Stimulated activated CD8-positive, alpha-beta memory T cell treated with anti-CD3 and anti-CD28 coated beads, Interleukin-7, amount 100 ng/mL, for 1 hour (primary cell): ENCODE measurements at places on chromosomes 2 and 18.

DNA sequence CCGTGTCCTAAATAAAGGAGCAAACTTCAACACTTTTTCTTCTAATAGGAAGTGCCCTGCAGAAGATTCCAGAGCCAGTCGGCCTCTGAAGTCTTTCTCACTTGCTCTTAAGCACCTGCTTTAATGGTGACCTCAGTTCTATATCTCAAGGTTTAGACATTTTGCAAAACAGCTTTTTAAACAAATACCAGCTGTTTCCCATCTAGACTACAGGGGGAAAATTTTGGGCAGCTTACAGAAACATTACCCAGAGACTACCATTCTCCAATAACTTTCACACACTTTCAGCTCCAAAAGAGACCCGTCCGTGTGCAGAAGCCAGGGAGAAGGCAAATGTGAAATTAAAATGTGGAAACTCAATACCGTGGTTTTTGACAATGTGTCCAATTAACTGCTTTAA, 285.3 kb upstream of the CCDC68 start:
- DNase-seq = no peak

- DNase-seq = no peak
Observed at GRCh38 chr2:39780825-39781600, 2.0 kb upstream of the THUMPD2 start.

GRCh38 chr2:16655905-16656642, 9.6 kb downstream of the CYRIA start:
- DNase-seq = no peak

GRCh38 chr2:172438741-172439508, 11.5 kb downstream of the ITGA6 start:
- no peak for DNase-seq

- no peak for DNase-seq
Observed at GRCh38 chr18:24677011-24677410, 216.6 kb downstream of the HRH4 start.

GRCh38 chr2:180717588-180717987, 262.8 kb upstream of the UBE2E3 start:
- no peak for DNase-seq

DNA sequence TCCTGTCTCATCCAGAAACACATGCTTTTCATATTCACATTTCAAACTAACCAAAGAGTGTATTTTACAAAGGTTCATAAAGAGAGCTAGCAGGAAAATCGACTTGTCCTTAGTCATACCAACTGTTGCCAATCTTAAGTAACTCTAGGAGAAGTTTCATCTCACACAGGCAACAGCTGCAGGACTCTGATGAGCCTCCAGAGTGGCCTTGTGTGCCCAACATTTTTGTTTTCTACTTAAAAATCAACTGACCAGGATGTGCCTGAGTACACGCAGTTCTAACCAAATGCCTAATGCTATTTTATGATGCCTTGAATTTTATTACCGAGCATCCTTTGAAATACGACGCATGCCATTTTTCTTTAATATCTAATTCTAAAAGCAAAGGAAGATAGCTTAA, 595.9 kb upstream of the LRRTM4 start:
- no peak for DNase-seq

- DNase-seq = no peak
Observed at GRCh38 chr18:77206676-77207374, 42.8 kb upstream of the GALR1 start.

DNA sequence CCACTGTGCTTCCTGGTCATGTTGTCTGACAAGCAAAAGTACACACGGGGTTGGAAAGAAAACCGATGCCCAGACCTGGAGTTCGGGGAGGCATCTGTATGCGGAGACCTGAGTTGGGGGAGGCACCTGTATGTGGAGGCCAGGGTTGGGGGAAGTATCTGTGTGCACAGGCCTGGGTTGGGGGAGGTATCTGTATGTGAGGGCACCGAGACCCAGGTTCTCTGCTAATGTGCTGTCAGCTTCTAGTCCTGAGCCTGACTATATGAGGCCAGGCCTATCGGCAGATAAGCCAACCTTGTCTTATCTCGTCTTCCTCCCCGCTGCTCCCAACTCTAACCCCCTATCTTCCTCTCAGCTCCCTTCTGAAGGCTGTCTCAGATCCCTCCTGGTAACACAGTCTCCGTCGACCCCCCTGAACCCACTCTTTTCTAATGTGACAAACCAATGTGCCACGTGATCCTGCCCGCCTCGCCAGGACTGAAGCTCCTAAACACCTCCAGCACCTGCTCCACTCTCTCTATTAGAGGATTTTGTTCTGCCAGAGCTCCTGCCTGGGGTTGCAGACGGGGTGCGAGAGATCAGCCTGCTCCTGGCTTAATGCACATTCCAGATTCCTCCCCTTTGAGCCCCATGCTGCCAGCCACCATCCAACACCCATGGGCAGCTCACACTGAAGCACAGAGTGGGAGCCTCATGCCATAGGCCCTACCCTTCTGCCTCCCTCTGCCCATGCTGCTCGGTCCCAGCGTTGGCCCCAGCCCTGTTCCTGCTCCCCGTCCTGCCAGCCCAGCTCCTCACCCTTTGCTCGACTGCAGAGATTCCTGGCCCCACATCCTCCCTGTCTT, 188.4 kb downstream of the SH3BP4 start:
- no peak for DNase-seq

DNA sequence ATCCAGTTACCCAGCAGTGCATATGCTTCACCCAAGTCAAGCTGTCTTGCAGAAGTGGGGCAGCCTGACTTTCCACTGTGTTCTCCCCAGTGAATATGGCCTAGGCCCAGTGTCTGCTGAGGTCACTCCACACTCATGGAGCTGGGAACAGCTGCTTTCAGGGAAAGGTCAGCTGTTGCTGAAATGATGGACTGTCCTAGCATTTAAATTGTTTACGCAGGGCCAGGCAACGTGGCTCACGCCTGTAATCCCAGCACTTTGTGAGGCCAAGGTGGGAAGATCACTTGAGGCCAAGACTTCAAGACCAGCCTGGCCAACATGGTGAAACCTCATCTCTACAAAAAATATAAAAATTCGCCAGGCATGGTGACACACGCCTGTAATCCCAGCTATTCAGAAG, 86.5 kb downstream of the LIPG start:
- no peak for DNase-seq

GRCh38 chr2:192128655-192129054, 66.1 kb downstream of the TMEFF2 start:
- DNase-seq = no peak

DNA sequence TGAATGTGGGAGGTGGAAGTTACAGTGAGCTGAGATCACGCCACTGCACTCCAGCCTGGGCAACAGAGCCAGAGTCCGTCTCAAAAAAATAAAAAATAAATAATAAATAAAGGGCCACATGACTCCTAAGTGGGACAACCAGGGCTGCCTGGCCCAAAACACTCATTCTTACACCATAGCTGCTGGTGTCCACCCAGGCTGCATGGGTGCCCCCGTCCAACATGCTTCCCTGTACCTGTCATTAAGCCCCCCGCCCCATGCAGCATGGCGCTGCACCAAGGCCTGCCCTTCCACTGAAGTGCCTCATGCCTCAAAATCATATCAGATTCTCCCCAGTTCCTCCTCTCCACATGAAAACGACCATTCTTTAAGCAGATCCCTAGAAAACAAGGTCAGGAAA, 10.8 kb downstream of the GALM start:
- no peak for DNase-seq

- no peak for DNase-seq
Observed at GRCh38 chr2:74007711-74008110, 23.0 kb downstream of the TET3 start.

- no peak for DNase-seq
Observed at GRCh38 chr2:130911482-130911881, 74.8 kb downstream of the ARHGEF4 start.

DNA sequence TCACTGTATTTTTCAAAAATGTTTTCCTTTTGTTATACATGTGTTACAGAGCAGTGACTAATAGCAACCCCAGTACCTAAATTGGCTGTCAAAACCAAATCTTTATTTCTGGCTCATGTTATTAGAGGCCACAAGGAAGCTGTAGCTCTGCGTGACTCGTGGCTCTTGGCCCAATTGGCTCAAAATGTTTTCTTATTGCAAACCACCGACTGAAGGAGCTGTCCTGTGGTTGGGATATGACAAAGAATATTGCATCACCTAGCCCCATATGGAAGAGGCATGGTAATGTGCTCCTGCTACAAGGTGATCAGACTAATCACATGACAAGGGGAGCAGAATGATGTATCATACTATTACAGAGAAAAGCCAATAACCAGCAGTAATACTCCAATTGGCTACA, 1058.5 kb downstream of the CBLN2 start:
- DNase-seq = no peak

DNA sequence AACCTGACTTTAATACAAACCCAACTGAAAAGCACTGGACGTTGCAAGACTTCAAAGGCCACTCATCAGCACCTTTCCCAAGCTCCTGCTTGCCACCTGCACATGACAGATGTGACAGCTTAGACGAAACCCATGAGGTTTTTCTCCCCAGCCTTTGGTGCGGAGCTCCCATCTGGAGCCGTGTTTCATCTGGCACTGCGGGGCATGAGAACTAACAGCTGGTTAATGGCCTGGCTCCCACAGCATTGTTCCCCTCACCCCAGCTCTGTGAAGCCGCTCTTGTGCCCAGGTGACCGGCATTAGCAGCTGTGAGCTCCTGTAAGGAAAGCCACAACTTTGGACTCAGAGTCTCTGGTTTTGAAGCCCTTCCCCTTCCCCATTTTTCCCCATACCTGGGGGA, 50.9 kb downstream of the GALR1 start:
- DNase-seq = no peak

DNA sequence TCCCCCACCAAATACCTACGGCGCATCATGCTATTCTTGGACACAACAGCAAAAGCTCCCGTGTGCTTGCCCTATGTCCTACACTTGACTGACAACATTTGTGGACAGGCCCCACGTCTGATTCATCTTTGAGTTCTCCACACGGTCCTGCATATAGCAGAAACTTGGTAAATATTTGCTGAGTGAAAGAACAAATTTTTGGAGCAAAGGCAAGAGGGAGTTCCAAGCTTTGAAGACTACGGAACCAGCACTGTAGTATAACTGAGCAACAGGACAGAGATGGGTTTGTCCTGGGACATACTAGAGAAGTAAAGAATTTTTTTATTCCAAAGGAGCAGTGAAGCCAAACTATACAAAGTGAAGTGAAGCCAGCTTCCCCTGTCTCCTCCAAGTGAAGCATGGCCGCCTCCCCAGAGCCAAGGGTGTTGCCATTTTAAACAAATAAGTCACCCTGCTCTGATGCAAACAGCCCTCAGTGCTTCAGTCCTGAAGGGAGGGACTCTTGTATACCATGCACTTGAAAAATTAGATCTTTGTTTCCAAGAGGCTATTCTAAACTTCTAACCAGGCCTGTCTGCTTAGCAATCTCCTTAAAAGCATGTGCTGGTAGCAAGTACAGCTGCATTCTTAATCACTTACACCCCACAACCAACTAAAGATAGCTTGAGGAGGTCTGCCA, 35.9 kb downstream of the SPRED2 start:
- DNase-seq = no peak

GRCh38 chr18:9086015-9086414, 16.5 kb upstream of the NDUFV2 start:
- no peak for DNase-seq

GRCh38 chr2:169702996-169703395, 8.7 kb downstream of the PHOSPHO2 start:
- DNase-seq = no peak

GRCh38 chr2:16665748-16666448, at the start of gene CYRIA:
Gene CYRIA, minus strand, starts transcription at chr2:16665834. Its CDS starts 77,715 bp downstream, at chr2:16588119.
- DNase-seq = no peak

- DNase-seq = no peak
Observed at GRCh38 chr2:88765154-88765888, 73.8 kb downstream of the RPIA start.

GRCh38 chr18:32610176-32610575, 139.5 kb upstream of the GAREM1 start:
- no peak for DNase-seq

- DNase-seq = no peak
Observed at GRCh38 chr2:141925511-141925910, 205.3 kb downstream of the LRP1B start.

DNA sequence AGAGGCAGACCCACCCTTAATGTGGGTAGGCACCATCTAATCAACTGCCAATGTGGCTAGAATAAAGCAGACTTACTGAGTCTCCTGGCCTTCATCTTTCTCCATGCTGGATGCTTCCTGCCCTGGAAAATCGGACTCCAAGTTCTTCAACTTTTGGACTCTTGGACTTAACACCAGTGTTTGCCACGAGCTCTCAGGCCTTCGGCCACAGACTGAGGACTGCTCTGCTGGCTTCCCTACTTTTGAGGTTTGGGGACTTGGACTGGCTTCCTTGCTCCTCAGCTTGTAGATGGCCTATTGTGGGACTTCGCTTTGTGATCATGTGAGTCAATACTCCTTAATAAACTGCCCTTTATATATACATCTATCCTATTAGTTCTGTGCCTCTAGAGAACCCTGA, 21.9 kb downstream of the ST8SIA5 start:
- no peak for DNase-seq

- no peak for DNase-seq
Observed at GRCh38 chr2:167310442-167310841, 422.2 kb downstream of the XIRP2 start.

- no peak for DNase-seq
Observed at GRCh38 chr18:30450927-30451326, 591.6 kb downstream of the DSC3 start.

DNA sequence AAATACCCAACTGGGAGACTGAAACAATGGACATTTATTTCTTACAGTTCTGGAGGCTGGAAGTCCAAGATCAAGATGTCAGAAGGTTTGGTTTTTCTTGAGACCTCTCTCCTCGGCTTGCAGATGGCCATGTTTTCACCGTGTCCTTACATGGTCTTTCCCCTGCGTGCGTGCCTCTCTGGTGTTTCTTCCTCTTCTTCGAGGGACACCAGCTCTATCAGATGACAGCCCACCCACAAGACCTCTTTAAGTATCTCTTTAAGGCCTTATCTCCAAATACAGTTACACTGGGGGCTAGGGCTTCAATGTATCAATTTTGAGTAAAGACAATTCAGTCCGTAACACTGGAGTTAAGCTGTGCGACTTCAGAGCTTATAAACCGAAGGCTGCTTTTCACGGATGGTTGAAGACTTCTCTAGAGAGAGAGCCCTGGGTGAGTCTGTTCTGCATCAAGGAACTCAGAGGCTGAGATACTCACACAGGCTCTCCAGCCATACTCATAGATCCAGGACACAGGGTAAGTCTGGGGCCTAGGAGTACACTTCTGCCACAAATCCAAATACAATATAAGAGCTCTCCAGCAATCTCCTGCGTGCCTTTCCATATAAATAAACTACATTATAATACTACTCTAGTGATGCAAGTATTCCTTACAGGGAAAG, 339.9 kb upstream of the PKDCC start:
- no peak for DNase-seq

GRCh38 chr2:132731441-132731840, 61.4 kb upstream of the LYPD1 start:
- DNase-seq = no peak

- DNase-seq = no peak
Observed at GRCh38 chr18:56910237-56910636, 236.7 kb upstream of the BOD1L2 start.

- DNase-seq = no peak
Observed at GRCh38 chr2:128797533-128797932, 478.9 kb upstream of the HS6ST1 start.
